CD8-positive, alpha-beta memory T cell (primary cell): ENCODE measurements at places on chromosomes 2 and 18.

DNA sequence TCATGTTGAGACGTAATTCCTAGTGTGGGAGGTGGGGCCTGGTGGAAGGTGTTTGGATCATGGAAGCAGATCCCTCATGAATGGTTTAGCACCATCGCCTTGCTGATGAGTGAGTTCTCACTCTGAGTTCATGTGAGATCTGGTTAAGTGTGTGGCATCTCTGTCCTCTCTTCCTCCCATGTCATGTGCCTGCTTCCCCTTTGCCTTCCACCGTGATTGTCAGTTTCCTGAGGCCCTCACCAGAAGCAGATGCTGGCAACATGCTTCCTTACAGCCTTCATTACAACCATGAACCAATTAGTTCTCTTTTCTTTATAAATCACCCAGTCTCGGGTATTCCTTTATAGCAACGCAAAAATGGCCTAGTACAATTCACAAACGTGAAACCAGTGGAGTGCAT is 14.6 kb upstream of the MCM6 start:
- DNase-seq: no peak
- H3K4me1 ChIP-seq: no peaks in the 10 kb centered on the region
- H3K27ac ChIP-seq: no peak overlapping the region
- no peak overlapping the region for H3K4me3 ChIP-seq
- H3K27me3 ChIP-seq: no peaks in the 10 kb centered on the region

DNA sequence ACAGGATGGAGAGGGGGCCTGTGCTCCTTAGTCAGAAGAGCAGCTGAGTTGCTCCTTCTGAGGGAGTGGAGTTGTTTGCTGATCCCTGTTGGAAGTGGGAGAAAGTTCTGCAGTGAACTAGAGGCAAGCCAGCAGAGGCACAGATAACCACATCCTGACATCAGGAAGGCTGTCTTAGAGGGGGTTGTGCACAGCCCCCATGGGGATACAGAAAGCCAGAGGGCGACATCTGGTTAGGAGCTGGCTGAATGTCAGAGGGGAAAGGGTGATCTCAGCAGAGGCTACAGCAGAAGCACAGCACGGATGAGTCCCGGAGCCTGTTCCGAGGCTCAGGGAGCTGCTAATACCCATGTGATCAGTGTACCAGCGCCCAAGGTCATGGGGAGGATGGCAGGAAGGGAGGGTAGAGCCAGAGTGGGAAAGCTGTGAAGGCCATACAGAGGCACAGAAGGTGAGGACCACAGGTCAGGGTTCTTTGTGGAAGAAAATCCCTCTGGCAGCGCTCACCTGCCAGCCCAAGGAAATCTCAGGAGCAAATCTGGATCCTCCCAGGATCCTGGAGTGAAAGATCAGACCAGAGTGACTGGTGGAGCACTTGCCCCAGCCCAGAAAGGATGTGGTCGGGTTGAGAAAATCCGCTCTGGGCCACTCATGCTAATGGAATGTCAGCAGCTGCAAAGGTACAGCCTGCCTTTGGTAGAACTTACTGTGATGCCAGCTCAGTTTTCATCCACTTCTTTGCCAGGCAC is 111.8 kb downstream of the STPG4 start:
- peaks cover 19% of the 10 kb centered on the region for H3K36me3 ChIP-seq
- H3K4me3 ChIP-seq: no peak overlapping the region
- H3K27me3 ChIP-seq: no peaks in the 10 kb centered on the region
- H3K4me1 ChIP-seq: no peaks in the 10 kb centered on the region
- H3K27ac ChIP-seq: no peak overlapping the region

DNA sequence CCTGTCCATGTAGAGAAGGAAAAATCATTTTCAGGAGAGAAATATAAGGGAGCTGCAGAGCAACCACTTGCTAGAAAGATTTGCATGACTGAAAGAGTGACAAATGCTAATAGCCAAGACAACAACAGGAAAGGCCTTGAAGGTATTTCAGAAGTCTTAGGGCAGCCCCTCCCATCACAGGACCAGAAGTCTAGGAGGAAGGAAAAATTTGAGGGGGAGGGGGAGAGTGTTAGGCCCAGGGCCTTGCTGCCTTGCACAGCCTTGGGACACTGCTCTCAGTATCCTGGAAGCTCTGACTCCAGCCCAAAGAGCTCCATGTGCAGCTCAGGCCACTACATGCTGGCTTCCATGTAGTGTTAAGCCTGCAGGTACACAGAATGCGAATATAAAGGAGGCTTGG is 266.9 kb downstream of the GLI2 start:
- no peak overlapping the region for H3K27ac ChIP-seq
- no peaks in the 10 kb centered on the region for H3K27me3 ChIP-seq
- no peaks in the 10 kb centered on the region for H3K4me1 ChIP-seq
- H3K36me3 ChIP-seq: no peaks in the 10 kb centered on the region
- no peak for DNase-seq
- H3K4me3 ChIP-seq: no peak overlapping the region

GRCh38 chr2:119574108-119574815 is 30.0 kb downstream of the CFAP221 start:
- H3K4me3 ChIP-seq: no peak overlapping the region
- no peak overlapping the region for H3K27ac ChIP-seq
- no peaks in the 10 kb centered on the region for H3K36me3 ChIP-seq
- no peaks in the 10 kb centered on the region for H3K27me3 ChIP-seq

DNA sequence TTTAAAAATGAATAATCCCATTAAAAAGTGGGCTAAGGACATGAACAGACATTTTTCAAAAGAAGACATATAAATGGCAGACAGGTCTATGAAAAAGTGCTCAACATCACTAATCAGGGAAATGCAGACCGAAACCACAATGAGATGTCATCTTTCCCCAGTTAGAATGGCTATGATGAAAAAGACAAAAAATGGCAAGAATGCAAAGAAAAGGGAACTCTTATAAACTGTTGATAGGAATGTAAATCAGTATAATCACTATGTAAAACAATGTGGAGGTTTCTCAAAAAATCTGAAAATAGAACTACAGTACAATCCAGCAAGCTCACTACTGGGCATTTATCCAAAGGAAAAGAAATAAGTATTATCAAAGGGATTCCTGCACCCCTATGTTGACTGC is 169.2 kb downstream of the METTL4 start:
- no peaks in the 10 kb centered on the region for H3K36me3 ChIP-seq
- no peak overlapping the region for H3K4me3 ChIP-seq
- no peaks in the 10 kb centered on the region for H3K27me3 ChIP-seq
- DNase-seq: no peak
- H3K4me1 ChIP-seq: no peaks in the 10 kb centered on the region

DNA sequence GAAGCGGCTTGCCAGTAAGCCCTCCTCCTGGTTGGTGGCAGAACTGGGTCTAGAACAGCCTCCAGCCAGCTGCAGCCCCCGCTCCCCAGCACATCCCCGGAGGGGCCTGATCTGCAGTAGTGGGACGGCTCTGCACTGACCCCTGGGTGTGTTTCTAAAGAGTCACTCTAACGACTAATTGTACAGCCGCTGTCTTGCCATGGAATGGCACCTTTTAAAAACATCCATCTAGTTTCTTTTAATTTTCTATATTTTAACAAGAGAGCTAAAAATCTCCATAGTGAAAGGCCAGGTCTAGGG is 82.0 kb downstream of the MTCL1 start:
- no peak overlapping the region for H3K27ac ChIP-seq
- DNase-seq: no peak
- no peaks in the 10 kb centered on the region for H3K4me1 ChIP-seq
- H3K27me3 ChIP-seq: no peaks in the 10 kb centered on the region
- no peaks in the 10 kb centered on the region for H3K36me3 ChIP-seq

DNA sequence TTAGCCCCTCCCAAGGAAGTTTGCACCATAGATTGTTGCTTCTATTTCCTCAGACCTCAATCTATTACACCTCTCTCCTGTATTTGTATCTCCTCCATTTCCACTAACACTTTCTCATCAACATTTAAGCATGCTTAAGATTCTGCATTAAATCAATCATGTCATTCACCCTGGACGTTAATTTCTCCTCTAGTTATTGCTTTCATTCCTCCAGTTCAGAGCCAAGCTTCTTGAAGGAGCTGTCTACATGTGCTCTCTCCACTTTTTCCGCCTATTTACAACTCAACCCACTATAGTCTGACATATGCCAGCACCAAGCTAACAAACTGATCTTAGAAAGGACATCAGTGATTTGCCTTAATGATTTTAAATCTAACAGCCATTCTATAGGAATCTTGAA is 99.5 kb downstream of the OLA1 start:
- no peak overlapping the region for H3K27ac ChIP-seq
- no peak overlapping the region for H3K4me3 ChIP-seq
- H3K4me1 ChIP-seq: no peaks in the 10 kb centered on the region
- DNase-seq: no peak

- no peak for DNase-seq
- no peak overlapping the region for H3K27ac ChIP-seq
- no peaks in the 10 kb centered on the region for H3K4me1 ChIP-seq
- no peak overlapping the region for H3K4me3 ChIP-seq
Measured at GRCh38 chr2:222049946-222050345, 248.9 kb downstream of the PAX3 start.

DNA sequence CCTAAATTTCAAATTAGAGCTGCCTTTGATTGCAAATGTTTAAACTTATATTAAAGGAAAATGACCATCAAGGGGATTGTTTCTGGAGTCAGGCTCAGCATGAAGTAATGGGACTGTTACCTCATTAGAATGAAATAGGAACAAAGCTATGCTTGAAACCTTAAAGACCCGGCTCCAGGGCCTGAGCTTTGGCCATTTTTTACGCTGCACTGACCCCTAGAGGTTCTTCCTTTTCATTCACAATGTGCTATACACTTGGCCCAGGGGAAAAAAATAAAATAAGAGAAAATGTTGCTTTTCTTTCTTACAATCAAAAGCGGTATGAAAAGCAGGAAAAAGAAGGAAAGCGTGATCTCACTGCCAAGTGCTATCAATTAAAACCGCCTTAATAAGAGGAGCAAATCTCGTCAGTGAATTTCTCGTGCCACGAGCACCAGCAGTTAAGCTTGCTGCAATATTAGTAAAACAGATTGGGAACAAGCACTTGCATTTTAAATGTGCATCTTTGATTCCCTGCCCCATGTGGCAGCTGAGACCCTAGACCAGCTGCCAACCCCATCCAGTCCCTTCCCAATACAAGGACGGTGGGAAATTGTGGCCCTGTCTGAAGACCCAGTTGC is 96.6 kb downstream of the MBD2 start:
- no peaks in the 10 kb centered on the region for H3K36me3 ChIP-seq
- DNase-seq: no peak
- H3K27ac ChIP-seq: no peak overlapping the region

DNA sequence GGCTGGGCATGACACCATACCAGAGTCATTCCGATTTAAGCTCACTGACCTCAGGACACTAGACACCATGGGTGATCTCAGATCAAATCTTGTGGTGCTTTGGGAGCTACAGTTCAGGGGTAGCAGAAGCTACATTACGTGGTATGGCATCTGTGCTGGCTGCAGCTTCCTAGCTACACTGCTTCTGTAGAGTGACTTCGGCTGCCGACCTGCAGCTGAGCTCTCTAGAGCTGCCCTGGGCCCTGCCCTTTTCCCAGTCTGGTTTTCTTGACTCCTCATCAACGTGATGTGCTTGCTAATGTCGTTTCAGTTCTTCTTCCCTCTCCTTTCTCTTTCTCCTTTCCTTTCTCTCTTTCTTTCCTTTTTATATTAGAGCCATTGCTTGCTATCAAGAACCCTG is 100.2 kb downstream of the AP1S3 start:
- H3K4me3 ChIP-seq: no peak overlapping the region
- H3K4me1 ChIP-seq: no peaks in the 10 kb centered on the region
- H3K27ac ChIP-seq: no peak overlapping the region
- DNase-seq: no peak
- H3K27me3 ChIP-seq: no peaks in the 10 kb centered on the region

GRCh38 chr2:186607660-186608324 is 17.9 kb downstream of the ITGAV start:
- H3K27ac ChIP-seq: no peak overlapping the region
- no peak overlapping the region for H3K4me3 ChIP-seq
- no peak for DNase-seq
- no peaks in the 10 kb centered on the region for H3K36me3 ChIP-seq

DNA sequence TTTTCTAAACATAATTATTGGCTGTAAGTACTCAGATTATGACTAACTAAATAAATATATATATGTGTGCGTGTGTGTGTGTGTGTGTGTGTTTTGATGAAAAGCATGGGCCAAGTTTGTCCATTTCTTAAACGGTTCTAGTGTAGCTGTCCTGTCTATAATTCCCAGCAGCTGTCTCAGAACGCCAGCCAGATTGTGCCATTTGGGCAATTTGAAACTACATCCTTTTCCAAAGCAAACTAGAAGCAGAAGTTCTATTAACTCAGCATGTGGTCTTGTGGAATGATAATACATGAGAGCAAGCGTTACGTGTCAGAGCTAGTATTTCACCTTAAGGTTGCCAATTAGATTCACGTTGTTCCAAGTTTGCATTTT is 1.7 kb downstream of the ARHGAP28 start:
- no peak for DNase-seq
- no peaks in the 10 kb centered on the region for H3K27me3 ChIP-seq
- no peaks in the 10 kb centered on the region for H3K36me3 ChIP-seq
- H3K4me1 ChIP-seq: no peaks in the 10 kb centered on the region
- no peak overlapping the region for H3K27ac ChIP-seq
- no peak overlapping the region for H3K4me3 ChIP-seq

DNA sequence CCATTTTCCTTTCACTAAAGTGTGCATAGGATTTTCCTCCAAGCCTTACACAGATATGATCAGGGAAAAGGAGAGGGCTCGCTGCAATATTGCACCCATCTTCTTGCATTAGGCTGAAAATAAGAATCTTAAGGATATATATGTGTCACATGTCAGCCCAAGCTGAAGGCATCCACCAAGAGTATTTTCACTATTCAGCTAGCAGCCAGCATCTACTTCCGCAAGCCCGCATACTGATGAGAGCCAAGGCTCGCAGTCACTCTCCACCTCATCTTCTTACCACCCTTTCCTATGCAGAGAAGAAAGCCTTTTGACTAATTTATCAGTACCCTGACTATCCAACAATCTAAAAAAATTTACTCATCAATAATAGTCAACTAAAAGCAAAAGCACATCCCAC is 6.1 kb downstream of the TMEM163 start:
- peaks cover 5% of the 10 kb centered on the region for H3K4me1 ChIP-seq
- no peak for DNase-seq
- no peaks in the 10 kb centered on the region for H3K36me3 ChIP-seq
- H3K4me3 ChIP-seq: no peak overlapping the region
- peaks cover 13% of the 10 kb centered on the region for H3K27me3 ChIP-seq

- H3K4me1 ChIP-seq: no peaks in the 10 kb centered on the region
- no peak overlapping the region for H3K4me3 ChIP-seq
- H3K27me3 ChIP-seq: peaks cover 21% of the 10 kb centered on the region
- DNase-seq: no peak
- H3K36me3 ChIP-seq: no peaks in the 10 kb centered on the region
Measured at GRCh38 chr2:11480406-11480805, 14.4 kb upstream of the E2F6 start.

DNA sequence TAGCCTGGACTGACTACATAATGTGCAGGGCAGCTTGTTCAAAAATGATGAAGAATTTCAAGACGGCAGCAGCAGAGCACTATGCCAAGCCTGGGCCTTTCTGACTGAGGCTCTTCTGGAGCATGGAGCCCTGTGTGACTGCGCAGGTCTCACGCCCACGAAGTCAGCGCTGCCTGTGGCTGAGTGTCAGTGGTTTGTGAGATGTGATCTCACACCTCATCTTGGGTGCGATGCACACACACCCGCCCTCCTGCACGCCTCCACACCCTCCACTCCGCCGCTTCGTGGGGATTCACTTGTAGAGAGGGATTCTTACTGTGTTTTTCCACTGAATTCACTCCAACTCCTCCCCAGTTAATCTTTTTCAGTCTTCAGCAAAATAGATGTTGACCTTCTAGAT is 103.9 kb downstream of the VIT start:
- H3K36me3 ChIP-seq: no peaks in the 10 kb centered on the region
- no peaks in the 10 kb centered on the region for H3K27me3 ChIP-seq
- no peak overlapping the region for H3K27ac ChIP-seq
- peaks cover 4% of the 10 kb centered on the region for H3K4me1 ChIP-seq
- peak; percentile 30 for DNase-seq
